ENCODE measurements at places on chromosomes 4 and X.

GRCh38 chrX:82627568-82627967, 880.5 kb upstream of the POU3F4 start:
- no peak for DNase-seq

- DNase-seq, result no peak
These were observed 1.8 kb upstream of the ARHGEF38 start for GRCh38 chr4:105550641-105551040.

DNA sequence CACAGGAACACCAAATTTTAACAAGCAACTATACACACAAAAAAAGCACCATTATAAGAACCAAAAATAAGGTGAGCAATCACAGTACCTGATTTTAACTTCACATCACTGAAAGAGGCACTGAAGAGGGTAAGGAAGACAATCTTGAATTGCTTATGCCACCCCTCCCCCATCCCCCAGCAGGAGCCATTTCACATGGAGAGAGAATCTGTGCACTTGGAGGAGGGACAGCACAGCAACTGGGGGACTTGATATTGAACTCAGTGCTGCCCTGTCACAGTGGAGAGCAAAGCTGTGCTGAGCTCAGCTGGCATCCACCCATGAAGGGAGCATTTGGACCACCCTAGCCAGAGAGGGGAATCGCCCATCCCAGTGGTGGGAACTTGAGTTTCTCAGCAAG, 56.0 kb downstream of the NUDT11 start:
- DNase-seq, result no peak

- no peak for DNase-seq
These were observed 221.0 kb downstream of the PALLD start for GRCh38 chr4:168717847-168718246.

GRCh38 chr4:173332021-173332487, 2.1 kb downstream of the HMGB2 start:
- DNase-seq, result no peak

DNA sequence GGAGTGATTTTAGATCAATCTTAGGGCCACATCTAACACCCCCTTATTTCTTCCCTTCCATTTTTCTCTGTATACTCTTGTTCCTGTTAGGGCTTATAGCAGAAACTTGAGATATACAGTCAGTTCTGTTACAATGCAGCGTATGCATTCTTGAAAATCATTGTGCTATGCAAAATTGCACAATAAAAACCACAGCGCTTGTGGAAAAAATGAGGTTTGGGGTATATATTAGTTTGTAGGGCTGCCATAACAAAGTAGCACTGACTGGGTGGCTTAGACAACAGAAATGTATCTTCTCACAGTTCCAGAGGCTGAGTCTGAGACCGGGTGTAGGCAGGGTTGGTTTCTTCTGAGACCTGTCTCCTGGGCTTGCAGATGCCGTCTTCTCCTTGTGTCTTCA, 59.0 kb downstream of the WWC2 start:
- DNase-seq, result no peak

DNA sequence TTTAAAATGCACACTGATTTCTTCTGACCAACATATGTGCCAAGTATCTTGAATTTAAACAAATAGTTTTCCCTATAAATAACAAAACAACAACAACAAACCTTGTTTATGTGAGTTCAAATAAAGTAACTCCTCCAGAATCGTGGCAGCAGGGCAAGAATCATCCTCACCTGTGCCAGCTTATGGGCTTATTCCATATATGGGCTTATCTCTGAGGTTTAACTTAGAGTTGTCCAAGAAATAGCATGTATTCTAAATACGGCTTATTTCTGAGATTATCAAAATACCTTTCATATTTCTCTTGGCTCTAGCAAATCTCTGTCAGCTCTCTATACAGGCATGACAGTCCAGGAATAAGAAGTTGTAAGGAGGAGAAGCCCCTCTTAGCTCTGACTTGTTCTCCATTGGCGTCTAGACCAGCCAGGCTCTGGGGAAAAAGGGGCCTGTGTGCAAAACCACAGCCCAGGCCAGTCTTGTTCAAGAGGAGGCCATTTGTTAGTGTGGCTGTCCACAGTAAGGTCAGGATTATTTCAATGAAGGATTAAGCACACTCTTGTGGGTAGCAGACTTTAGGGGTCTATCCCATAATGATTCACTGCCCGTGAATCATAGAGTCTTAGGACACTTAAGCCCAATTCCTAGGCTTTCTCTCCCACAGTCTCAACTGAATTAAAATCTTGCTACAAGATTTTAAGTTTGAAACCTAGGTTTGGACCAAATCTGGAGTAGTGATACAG, 63.2 kb downstream of the FRAS1 start:
- DNase-seq, result no peak

GRCh38 chr4:11451716-11452115, 23.0 kb upstream of the HS3ST1 start:
- DNase-seq, result no peak

GRCh38 chr4:79663865-79664264, 255.8 kb upstream of the GK2 start:
- no peak for DNase-seq

DNA sequence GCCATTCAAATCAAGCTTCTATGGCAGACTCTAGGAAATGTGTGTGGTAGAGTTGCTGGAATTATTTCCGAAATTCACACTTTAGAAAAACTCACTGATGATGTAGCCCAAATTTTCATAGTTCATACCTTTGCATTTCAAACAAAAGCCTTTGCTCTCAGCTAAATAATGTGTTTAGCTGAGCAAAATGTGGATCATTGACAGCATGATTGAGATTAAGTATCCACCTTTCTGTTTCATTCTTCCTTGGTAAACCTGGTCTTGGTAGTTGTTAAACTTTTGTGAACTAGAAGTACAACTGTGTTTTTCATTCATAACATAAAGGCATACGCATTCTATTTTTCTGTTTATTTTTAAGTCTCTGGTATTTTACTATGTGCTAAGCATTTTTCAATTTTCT, 7.2 kb downstream of the PCDH7 start:
- DNase-seq, result no peak

- no peak for DNase-seq
These were observed 47.2 kb upstream of the HS6ST2 start for GRCh38 chrX:133005616-133006015.

DNA sequence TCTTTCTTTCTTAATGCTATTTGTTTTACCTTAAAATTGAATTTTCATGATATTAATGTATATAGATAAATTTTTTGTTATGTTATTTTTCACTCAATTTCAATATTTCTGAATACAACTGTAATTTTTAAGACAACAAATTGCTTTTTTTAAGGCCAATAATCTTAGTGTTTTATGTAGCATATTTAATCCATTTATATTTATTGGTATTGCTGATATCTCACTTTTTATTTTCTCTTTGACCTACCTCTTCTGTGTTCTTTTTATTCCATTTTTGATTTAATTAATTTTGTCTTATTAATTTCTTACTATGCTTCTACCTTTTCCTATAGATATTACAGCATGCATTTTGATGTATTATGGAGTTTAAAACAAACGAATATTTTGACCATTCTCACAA, 460.1 kb upstream of the AGA start:
- DNase-seq, result no peak

DNA sequence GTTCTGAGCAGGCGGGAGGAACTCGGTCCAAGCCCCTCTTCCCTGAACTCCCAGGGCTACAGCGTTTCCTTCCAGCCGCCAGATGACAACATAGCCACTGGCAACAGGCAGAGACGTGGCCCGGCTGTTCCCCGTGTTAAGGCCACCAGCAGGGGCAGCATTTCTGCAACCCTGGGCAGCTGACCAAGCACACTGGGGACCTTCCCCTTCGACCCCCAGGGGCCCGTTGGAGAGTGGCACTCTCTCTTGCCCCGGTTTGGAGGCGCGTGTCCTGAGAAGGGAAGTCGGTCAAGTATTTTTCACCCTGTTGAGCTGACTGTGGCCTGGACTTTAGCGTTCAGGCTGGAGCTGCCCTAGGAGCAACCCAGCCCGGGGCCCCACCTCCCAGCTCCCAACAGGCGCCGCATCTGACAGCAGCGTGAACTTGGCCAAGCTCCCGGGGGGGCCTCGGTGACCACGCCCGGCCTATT, 37.6 kb downstream of the ZBTB49 start:
- no peak for DNase-seq

DNA sequence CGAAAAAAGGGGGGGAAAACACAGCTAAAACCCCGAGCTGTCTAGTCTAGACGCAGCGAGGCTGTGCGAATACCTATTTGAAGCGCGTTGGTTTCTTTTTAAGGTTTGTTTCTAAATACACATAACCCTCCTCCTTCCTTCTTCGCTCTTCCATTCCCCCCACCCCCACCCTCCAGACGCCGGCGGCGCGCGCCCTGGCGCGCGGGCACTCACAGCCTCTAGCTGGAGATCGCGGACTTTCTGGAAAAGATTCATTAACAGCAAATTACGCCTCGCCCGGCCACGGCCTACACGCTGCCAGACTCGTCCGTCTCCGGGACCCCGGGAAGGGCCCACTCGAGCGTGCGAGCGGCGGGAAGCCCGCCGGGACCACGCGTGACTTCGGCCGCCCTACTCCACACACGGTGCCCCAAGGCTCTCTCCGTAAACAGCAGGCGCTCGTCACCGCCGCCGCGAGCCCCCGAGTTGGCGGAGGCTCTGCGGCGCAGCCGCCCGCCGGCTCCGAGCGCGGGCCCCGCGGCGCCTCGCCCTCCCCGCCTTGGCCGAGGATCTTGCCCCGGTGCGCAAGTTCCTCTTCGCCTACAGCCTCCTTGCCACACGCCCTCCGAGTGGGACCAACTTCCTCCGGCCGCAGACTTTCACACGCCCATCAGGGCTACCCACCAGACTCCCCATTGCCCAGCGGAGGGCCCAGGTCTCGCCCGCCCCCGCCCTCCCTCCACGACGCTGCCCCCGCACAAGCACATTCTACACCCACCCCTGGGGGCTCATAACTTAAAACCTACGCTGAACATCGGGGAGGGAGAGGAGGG, 2.0 kb downstream of the BCOR start:
- DNase-seq, result no peak

- DNase-seq, result no peak
These were observed 44.9 kb upstream of the DDX3X start for GRCh38 chrX:41289095-41289494.

- DNase-seq, result no peak
These were observed 17.7 kb downstream of the APELA start for GRCh38 chr4:164894702-164895101.

DNA sequence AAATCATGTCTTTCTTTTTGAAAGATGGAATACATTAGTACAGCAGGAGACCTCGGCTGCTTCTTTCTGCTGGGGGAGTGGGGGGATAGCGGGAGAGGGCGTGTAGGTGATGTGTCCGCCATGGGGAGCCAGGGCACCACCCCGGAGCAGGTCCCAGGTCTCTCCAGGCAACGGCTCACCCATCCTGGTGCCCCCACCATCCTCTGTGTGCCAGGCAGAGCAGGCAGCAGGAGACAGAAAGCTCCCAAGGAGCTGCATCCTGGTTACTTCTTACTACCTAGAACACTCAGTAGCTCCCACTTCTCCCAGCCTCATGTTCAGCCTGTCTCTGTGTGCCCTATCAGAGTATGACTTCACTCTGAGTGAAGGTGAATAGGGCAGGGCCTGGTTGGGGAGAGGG, 23.6 kb downstream of the TNIP2 start:
- no peak for DNase-seq

GRCh38 chr4:108155373-108155772, 13.4 kb downstream of the LEF1 start:
- DNase-seq, result no peak

DNA sequence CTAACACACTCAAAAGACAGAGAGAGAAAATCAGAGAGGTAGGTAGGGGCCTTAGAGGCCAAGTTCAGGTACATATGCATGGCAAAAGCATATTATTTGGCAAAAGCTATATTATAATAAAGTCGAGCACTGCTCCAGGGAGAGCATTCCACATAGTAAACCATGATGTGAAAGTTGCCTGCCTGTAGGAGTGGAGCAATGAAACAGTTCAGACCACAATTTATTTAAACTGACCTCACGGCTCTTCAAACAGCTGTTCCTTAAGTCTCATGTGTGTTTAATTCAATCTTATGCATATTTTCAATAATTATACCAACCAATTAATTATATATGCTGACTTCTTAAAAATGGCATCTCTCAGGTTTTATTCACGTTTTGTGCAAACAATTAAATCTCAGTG, 3.3 kb downstream of the RFC1 start:
- no peak for DNase-seq

- no peak for DNase-seq
These were observed 9.6 kb downstream of the HAUS7 start for GRCh38 chrX:153460826-153461225.

- DNase-seq, result no peak
These were observed 158.5 kb downstream of the NR3C2 start for GRCh38 chr4:148283665-148284064.

- DNase-seq, result no peak
These were observed 28.7 kb downstream of the MID1 start for GRCh38 chrX:10591363-10592335.

- no peak for DNase-seq
These were observed 188.9 kb upstream of the DDX53 start for GRCh38 chrX:22810876-22811275.

DNA sequence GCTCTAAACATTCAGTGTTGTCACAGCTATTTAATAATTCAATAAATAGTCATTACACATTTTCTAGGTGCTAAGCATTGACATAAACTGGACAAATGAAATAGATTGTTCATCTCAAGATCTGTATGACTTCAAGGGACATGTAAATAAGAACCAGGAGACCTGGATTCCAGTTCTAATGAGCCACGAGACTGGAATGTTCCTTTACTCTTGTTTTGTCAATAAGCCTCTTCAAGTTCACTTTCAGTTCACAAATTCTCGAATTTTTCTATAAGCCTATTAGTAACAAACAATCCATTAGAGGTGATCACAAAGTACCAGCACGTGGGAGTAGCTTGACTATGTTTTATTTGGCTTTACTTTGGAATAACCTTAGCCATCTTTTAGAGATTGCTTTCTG, 514.0 kb upstream of the SMIM31 start:
- no peak for DNase-seq
